ENCODE measurements at places on chromosomes 6 and 20. TPM values are rescaled to one million over a fixed set of nuclear protein-coding genes. Genes with fewer than 3 reads are reported as not detected.
A peak's percentile ranks its signal among the peaks of the same experiment; 100 is the strongest.

DNA sequence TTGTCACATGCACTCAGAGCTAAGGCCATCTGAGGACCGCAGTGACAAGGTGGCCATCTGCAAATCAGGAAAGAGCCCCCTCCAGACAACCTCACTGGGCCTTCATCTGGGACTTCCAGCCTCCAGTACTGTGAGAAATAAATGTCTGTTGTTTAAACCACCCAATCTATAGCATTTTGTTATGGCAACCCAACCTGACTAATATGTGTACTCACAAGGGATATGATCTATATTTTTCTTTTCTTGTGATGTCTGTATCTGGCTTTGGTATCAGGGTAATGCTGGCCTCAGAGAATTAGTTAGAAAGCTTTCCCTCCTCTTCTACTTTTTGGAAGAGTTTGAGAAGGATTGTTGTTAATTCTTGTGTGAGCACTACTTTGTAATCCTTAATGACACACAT is 37.5 kb upstream of the ENTPD6 start:
- DNase-seq, result no peak

- no peak for DNase-seq
Measured at GRCh38 chr6:89032599-89032998, 48.0 kb upstream of the PNRC1 start.

DNA sequence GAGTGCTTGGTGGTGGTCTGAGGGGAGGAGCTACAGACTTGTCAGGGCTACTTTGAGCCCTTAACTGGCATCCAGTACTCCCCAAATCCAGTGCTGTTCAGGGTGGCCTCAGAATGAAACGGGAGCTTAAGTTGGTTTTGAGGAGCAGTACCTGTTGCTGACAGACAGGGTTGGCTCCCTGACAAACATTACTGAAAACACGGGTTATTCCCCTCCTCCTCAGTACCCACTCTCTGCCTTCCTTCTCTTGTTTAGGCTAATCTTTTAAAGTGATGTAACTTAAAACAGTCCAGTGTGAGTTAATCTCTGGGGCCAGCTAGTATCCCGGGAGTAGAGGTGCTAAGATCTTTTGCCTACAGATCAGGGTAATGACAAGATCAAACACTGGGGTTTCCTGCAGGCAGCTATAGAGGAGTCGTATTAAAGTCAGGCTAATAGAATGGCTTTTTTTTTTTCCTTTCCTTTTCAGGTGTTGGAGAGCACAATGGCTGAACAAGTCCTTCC is 3.7 kb downstream of the TNFAIP3 start:
- no peak for DNase-seq

DNA sequence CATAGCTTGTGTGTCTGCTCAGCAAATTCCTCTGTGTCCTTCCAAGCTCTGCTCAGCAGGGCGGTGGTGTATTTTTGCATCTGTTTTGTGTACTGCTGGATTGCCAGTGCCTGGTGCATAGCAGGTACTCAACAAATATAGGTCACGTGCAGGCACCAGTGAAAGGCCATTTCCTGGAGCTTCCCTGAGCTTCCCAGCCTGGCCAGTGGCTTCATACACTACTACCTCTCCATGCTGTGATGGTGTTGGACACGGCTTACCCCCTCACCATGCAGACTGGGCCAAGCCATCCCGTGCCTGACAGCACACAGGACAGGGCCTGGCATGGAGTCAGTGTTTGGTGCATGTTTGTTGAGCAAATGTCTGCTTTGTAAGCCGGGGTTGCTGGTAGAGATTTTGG is 7.7 kb upstream of the PHACTR3 start:
- DNase-seq, result no peak

DNA sequence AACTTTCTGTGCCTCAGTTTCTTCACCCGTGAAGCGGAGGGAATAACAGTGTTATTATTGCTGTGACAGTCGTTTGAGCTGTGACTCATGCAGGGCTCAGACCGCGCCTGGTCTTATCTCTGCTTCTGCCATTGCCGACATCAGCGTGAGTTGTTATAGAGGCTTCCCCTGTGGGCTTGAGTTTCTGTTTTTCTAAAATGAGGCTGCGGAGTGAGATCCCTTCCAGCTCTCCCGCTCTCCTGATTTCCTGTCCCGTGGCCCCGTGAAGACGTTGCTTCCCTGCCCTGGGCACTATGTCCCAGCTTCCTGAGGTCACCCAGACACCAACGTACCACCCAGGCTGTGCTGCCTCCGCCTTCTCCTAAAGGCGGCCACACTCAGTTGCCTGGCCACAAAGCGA is 278.5 kb downstream of the BMP7 start:
- no peak for DNase-seq

GRCh38 chr6:170094686-170095272 is 196.1 kb downstream of the DLL1 start:
- DNase-seq, result no peak

- no peak for DNase-seq
Measured at GRCh38 chr6:36297511-36297910, 27.7 kb downstream of the PNPLA1 start.

DNA sequence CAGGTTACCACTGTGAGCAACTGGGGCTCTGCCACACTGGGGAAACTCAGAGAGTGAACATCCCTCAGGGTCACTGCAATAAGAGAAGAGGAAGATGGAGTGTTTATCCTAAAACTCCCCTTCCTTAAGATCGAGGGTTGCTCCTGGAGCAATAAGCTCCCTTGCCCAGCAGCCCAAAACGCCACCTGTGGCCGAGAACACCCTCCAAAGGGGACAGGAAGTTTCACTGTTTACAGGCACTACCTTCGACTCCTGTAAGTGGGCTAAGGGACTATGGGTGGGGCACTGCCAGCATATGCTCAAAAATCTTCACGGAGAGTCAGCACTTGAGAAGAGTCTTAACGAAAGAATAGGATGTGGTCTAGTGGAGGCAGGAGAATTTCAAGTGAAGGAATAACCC is 132.5 kb downstream of the FAXC start:
- DNase-seq, result no peak

DNA sequence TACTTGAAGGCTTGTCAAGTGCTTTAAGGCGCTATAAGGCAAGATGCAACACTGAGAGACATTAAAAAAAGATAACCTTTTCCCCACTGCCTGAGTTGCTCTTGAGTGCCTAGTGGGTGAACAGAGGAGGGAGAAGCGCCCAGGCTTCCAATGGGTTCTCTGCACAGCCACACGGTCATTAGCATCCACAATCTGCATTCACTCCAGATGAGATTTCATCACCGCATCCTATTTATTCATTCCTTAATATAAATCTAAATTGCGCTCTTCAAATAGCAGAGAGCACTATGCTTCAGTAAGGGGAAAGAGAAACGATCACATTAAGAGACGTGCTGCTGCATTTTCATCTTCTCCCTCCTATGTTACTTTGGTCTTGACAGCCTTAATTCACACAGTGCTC is 219.2 kb downstream of the ATXN1 start:
- no peak for DNase-seq

- no peak for DNase-seq
Measured at GRCh38 chr20:51027035-51027795, 4.3 kb upstream of the KCNG1 start.

GRCh38 chr20:12891643-12892042 is 117.1 kb upstream of the SPTLC3 start:
- no peak for DNase-seq

DNA sequence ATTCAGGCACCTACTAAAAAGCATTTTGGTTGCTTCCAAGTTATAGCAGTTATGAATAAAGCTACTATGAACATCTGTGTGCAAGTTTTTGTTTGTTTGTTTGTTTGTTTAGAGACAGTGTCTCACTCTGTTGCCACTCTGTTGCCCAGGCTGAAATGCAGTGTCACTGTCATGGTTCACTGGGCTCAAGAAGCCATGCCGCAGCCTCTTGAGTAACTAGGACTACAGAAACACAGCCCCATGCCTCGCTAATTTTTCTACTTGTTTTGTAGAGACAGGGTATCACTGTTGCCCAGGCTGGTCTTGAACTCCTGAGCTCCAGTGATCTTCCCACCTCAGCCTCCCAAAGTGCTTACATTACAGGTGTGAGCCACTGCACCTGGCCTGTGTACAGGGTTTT is 795.9 kb downstream of the EPHA7 start:
- no peak for DNase-seq

DNA sequence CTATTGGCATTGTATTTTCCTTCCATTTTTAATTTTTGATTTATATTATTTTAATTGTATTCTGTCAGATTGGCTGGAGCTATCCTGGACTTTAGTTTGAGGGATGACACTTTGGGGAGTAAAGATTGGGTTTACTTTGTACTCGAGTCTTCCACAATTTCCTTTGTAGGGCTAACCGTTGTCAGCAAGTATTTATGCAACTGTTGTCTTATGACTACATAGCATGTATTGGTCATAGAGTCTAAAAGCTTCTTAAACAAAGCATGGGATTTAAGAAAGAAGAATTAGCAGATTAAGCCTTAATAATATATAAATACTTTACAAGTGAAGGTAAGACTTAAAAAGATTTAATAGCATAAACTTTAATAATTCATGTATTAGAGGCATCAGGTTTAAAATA is 19.6 kb downstream of the FARS2 start:
- no peak for DNase-seq

DNA sequence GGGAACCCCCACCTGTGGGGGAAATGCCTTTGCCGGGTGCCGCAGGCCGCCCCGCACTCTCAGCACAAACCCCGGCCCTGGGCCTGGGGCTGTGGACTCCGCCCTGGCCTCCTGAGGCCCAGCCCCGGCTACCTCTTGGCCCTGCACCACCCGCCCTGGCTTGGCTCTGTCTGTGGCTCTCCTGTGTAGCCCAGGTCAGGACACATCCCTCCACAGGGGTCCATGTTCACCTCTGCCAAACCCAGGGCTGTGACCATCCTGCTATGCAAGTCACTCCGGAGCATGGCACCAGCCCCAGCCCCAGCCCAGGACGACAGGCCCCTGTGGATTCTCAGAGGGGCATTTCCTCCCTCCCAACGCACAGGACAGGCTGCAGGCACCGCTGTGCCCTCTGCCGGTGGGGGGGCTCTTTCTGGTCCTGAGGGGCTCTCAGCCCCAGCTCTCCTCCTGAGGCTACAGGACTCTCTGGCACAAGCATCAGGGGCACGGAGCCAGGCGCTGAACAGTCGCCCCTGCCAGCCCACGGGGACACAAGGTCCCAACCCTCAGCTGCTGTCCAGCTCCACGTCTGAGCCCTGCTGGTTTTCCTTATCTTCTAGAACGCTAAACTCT is 45.7 kb downstream of the TAF4 start:
- peak; percentile 30 for DNase-seq

DNA sequence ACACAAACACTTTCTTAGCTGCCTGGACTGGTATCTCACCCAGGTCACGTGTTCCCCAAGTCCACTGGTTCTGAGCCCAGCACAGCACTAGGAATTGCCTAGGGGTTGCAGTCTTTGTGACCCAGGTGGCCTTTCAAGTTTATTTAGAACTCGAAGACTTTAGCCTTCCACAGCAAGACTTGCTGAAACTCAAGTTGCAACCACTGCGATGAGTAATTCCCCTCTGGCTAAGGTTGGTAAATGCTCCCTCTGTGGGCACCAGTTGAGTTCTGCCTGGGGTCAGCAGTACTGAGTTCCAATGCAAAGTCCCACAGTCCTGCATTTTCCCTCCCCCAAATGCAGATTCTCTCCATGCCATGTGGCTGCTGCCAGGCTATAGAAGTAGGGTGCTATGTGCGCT is 77.6 kb upstream of the MOCS1 start:
- DNase-seq, result no peak

The ZFP57 gene
- total RNA-seq, result not detected

The TGM6 gene
- total RNA-seq, result not detected

The ESR1 gene
- 3.7 TPM for total RNA-seq

The PGBD1 gene
- 3.5 TPM for total RNA-seq

The NANP gene
- total RNA-seq, result 5.4 TPM

The FITM2 gene
- total RNA-seq, result 9.3 TPM

The TRIM15 gene
- not detected for total RNA-seq

The IL17F gene
- total RNA-seq, result not detected

The CCR6 gene
- 0.83 TPM for total RNA-seq

The MEP1A gene
- 0.41 TPM for total RNA-seq

The OR2H2 gene
- total RNA-seq, result not detected

Data from lower lobe of right lung (tissue), 2 donors.